ENCODE measurements at places on chromosomes 1 and 21.

DNA sequence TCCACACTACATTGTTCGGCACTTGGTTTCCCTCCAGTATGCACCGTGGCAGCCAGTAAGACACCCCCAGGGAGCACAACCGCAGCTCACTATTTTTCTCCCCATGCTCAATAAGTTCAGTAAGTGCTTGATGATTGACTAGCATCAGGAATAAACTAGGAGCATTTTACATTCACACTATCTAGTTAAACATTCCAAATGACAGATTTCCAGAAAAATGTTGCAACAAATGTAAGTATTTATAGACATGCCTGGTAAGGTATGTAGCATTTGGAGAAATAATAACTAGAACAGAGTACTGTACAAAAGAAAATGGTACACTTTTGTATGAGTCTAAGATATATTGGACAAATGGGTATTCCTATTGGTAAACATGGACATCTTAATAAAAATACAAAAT is 92.9 kb downstream of the SLC45A1 start:
- DNase-seq = no peak

DNA sequence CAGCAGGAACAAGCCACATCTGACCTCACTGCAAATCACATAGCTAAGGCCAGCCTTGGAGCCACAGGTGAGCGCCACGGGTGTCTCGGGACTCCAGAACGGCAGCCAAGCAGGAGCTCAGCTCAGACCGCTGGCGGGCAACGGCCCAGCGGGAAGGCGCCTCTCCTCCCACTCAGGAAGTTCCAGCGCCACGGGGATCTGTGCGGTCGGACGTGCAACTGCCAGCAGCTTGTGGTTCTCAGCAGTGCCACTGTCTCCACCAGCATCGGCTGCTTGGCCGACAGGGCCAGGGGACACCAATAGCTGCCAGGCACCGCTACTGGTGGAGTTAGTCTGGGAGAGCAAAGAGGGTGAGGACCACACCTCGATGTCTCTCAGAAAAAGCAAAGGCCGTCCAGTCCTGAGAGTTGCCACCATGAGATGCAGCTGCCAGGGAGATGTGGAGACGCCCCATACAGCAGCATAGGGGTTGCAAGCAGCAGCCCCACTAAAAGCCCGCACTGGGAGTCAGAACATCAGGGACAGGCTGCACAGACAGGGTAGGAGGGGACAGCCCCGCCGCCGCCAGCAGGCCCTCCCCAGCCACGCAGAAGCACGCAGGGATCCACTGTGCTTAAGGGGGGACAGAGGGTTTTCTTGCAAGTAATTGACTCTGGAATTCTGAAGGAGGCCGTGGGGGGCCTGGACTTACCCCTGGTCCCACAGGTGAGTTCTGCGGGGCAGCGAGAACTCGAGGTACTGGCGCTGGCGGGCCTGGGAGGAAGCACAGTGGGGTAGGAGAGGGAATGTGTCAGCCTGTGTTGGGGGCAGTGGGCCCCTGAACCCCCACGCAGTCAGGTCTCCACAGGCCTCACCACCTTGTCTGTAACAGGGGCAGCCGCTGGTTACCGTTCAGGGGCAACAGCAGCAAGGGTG is 83.5 kb downstream of the NPHP4 start:
- no peak for DNase-seq

DNA sequence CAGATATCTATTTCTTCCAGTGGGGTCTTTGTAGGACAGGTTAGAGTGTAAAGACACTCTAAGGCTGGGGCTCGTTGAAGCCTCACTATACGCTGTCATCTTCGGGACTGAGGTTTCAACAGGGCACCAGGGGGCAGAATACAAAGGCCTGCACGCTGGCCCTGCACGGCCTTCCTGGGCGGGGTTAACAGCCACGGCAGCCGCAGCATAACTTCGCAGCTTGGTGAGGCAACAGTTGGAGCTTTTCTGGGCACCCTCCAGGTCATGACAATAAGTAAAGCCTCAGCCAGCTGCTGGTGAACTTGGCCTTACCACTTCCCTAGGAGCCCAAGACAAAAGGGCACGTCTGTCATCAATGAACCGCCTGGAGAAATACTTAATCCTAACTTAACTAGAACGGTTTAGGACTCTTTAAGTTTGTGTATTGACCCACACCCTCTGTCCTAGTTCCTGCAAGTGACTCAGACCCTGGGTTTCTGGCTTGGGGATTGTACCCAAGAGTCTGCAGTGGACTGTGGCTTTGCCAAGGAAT is 2.3 kb upstream of the RUNX1 start:
- DNase-seq = peak; percentile 63

DNA sequence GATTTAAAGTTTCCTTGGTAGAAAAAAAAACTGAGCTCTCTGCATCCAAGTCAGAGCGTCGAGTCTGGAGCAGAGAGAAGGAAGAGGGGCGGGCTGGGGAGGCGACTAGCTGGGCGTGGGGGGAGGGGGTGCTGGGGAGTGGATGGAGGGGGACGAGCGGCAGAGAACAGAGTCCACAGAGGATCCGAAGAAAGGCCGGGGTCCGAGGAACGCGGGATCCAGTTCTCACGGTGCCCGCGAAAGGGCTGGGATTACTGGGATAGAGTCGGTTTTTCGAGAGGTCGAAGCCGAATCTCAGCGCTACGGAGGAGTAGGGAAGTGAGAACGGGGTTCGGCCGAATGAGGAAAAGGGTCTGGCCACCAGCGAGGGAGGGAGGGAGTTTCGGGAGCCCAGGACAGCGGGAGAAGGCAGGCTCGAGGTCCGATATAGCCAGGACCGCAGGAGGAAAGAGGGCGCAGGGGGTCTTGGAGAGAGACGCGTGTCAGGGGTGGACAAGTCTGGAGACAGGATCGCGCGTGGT is 665 bp downstream of the DAB1 start:
- DNase-seq = no peak

DNA sequence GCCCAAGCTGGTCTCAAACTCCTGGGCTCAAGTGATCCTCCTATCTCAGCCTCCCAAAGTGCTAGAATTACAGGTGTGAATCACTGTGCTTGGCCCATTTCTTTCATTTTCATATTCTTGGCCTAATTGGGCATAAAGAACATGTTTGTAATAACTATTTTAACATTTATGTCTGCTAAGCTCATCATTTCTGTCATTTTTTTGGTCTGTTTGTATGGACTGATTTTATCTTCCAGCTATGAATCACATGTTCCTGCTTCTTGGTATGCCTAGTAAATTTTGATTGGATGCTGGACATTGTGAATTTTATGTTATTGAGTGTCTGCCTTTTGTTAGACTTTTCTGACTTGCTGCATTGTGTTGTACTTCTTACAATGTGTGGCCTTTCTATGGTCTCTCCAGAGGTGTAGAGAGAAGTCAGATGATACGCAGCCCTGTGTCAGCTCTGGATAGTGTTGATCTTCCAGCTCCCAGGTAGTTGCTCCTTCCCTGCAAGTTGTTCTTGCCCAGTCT is 39.0 kb upstream of the PPM1J start:
- no peak for DNase-seq

DNA sequence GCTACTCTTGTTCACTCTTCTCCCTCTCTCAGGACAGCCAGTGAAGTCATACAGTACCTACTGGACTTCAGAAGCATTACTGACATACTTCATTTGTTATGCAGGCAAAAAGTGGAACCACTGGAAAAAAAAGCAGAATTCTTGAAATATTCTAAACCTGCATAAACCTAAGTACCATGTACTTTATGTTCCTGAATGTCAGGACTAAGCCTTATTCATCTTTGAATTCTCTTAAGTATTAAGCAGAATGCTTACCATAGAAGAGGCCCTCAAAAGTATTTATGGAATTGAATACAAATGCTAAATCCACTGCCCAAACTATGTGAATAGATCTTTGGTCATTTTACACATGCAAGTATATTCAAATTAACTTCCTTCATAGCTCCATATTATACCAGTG is 7.8 kb downstream of the PSMB2 start:
- no peak for DNase-seq

Measured in stimulated activated CD4-positive, alpha-beta T cell treated with anti-CD3 and anti-CD28 coated beads, Interleukin-12 subunit alpha, Interleukin-12 subunit beta, amount 100 ng/mL, for 4 hours (primary cell).